ENCODE measurements at places on chromosomes 4 and X.

DNA sequence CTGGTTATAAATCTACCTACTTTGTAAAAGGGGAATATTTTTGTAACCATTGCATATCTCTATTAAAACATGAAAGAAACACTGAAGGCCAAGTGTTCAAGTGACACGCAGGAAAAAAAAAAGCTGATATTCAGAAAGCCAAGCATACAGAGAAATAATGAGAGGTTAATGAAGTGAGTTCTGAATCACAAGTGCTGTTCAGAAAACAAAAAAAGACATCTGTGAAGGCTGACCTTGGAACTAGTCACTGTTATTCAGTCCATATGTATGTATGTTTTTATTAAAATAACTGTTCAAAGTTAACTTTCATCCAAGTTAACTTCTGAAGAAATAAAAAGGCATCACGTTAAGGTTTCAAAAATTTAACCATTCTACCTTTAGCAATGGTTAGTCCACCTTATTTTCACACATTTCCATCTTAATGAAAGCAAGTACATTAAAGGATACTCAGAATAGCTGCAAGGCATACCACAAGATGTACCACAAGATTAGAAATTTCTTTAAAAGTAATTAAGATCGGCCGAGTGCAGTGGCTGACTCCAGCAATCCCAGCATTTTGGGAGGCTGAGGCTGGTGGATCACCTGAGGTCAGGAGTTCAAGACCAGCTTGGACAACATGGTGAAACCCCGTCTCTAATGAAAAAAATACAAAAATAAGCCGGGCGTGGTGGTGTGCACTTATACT is 31.4 kb downstream of the SH3RF1 start:
- DNase-seq = no peak

GRCh38 chrX:13440176-13440575 is 120.3 kb upstream of the ATXN3L start:
- DNase-seq = no peak

DNA sequence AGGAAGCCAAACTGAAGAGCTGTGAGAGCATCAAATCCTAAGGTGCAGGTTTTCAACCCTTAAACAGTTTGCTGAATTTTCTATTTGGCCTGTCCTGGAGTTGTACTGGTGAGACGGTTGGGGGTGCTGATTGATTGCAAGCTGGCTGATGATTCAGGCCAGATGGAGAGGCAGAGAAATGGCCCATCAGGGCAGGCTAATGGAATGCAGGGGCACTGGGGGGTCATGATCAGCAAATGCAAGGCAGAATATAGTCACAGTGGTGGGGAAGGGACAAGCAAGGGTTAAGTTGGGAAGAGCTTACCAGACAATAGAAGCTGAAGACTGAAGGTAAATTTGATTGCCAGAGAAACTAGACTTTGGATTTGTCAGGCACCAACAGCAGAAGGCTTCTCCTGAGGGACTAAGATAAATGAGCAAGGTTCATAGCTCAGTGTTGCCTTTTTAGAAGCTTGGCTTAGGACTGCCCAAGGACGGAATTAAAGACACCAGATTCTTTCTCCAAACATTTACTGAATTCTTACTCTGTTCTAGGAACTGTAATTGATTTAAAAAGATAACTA is 4.3 kb upstream of the AADAT start:
- no peak for DNase-seq

DNA sequence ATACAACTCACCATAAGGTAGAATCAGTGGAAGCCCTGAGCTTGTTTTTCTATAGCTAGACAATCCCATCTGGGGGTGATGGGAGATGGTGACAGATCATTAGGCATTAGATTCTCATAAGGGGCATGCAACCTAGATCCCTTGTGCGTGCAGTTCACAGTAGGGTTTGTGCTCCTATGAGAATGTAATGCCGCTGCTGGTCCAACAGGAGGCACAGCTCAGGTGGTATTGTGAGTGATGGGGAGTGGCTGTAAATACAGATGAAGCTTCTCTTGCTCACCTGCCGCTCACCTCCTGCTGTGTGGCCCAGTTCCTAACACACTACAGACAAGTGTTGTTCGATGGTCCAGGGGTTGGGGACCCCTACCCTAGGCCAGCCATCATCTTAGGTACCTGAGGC is 5.9 kb upstream of the GATB start:
- no peak for DNase-seq

DNA sequence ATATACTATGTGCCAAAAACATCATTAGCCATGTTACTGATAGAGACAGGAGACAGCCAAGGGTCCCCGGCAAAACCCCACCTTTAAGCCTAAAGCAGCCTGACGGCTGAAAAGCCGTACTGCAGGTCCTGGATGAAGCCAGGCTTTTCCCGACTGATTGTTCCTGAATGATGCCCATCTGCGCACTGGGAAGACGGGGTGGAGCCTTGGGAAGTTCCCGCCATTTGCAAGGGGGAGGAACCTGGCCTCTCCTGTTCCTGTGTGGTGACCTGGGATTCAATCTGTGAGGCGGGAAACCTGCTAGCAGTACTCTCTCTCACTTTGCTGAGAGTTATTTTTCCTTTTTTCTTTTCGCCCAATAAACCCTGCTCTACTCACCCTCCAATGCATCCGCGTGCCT is 15.1 kb upstream of the CAMK2D start:
- DNase-seq = no peak

DNA sequence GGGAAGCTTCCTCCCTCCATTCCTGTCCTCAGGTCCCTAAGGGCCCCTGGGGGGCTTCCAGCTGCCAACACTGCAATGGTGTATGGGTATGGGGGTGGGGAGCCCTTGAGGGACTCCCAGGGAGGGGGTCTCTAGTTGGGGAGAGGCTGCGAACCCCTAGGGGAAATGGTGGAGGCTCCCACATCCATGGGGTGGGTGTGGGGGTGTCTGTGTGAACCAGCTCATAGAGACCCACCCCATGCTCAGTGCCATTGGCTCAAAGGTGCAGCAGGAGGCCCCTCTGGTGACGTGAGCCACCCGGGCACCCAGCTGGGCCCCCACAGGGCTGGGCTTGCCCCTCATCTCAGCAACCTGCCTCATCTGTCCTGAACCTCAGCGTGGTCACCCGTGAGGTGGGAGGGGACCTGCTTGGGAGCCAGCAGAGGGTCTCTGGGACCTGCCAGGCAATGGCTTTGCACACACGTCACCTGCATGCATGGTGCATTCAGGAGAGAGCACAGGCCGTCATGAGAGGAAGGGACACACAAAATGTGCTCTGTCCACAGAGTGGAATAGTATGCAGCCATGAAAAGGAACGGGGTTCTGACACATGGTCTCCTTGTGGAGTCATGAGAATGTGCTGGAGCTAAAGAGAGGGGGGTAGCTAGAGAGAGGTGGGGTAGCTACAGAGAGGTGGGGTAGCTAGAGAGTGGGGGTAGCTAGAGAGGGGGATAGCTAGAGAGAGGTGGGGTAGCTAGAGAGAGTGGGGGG is 22.7 kb upstream of the PLCXD1 start:
- DNase-seq = no peak

Measured in Kasumi-1 (cell line).